ENCODE measurements at places on chromosomes 6 and 20. TPM values are rescaled to one million over a fixed set of nuclear protein-coding genes. Genes with fewer than 3 reads are reported as not detected.

The ZC2HC1B gene
- total RNA-seq, result not detected

The BCAS1 gene
- total RNA-seq, result not detected

The ULBP3 gene
- total RNA-seq, result 2.4 TPM

The PLCG1 gene
- total RNA-seq, result 135 TPM

The HLA-DQA2 gene
- total RNA-seq, result not detected

The NTSR1 gene
- under 0.01 TPM for total RNA-seq

The RIMS1 gene
- total RNA-seq, result 51.8 TPM

The PLG gene
- not detected for total RNA-seq

The SNRNP48 gene
- 7.6 TPM for total RNA-seq
